ENCODE measurements at places on chromosomes 11 and 22. TPM values are rescaled to one million over a fixed set of nuclear protein-coding genes. Genes with fewer than 3 reads are reported as not detected.

DNA sequence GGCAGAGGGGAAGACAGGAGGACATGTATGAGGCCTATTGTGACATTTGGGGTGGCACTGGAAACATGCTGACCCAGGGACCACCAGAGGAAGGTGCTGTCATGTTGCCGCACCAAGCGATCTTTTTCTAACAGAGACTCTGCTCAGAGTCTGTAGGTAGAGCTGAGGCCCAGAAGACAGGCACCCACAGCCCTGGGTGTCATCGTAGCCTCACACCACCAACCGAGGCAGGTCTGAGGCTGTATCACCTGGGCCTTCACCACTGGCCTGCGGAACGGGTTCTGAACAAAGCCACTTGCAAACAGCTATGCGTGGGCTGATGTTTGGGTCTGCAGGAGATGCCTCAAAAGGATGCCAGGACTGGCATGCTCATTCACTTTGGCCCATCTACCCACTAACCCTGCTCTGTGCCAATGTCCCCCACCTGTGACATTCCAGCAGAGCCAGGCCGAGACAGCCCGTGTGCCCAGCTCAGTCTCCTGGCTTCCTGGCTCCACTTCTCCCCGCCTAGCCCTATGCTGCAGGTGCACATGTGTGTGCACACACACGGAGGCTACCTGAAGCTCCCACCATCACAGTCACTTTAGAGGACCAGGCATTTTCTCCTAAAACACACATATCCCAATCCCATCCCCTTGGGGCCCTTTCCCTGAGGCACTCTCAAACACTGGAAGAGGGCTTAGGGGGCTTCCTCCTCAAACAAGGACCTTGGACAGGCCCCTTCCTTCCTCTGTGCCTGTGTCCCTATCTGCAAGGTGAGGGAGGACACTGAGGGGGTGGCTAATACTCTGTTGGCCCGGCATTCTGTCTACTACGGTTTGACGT is 3.6 kb downstream of the TRIM29 start:
- DNase-seq = no peak

- no peak for DNase-seq
Measured at GRCh38 chr22:44202261-44202789, 21.6 kb downstream of the PARVG start.

DAGLA gene
- 4.4 TPM for total RNA-seq

DNA sequence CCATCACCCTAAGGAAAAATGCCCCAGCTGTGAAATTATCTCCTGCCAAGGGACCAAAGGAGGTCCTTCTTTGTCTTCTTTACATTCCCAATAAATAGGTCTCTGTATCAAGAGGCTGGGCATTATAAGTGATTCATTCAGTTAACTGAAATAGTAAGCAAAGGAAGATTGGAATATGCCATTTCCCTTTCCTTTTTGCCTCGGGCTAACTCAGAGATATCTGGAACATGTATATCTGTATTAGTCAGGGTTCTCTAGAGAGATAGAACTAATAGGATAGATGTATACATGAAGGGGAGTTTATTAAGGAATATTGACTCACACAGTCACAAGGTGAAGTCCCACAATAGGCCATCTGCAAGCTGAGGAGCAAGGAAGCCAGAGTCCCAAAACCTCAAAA is 15.3 kb upstream of the CWF19L2 start:
- no peak for DNase-seq

DNA sequence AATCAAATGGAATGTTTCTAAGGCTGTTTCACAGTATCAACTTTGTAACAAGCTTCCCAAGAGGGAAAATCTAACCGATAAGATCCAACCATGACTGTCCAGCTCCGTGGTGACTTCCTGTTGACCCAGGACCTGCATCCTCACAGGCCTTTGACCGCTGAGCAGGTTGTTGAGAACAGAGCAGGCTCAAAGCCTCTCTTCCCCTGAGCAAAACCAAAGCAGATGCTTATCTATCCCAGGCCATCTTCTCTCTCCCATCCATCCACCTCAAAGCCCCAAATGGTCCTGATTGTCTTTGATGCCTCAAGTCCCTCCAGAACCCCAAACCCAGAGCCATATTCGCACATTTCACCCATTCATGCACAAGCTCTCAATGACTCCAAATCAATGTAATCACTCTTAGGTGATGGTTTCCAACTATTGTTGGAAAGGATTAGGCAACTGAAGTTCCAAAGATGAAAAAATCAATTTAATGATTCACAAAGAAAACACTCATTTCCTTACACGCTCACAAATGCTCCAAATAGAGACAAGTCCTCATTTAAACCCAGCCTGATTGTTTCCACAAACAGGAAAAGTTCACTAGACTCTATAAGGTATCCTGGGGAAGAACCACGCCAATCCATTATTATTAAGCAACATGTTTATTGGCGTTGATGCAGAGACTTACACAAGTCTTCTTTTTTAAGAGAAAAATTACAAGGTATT is 48.7 kb downstream of the C11orf58 start:
- peak; percentile 72 for DNase-seq

OR2AG2 gene
- total RNA-seq = not detected

Measured in dermis blood vessel endothelial cell (primary cell).